ENCODE measurements at places on chromosomes 3 and 15.

DNA sequence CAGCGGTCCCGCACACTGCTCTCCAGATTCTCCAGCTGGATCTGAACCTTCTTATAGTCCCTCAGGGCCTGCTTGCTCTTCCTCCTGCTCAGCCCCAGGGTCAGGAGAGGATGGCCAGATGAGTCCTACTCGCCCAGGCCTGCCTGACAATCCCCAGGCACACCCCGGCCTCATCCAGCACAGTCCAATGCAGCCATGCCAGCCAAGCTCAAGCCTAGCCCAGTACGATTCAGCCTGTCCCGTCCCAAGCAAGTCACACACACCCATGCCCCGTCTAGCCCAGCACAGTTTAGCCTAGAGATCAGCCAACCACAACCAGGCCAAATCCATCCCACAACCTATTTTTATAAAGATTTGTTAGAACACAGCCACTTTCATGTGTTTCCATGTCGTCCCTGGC, 16.8 kb downstream of the PLXNB1 start:
- no peak for DNase-seq

DNA sequence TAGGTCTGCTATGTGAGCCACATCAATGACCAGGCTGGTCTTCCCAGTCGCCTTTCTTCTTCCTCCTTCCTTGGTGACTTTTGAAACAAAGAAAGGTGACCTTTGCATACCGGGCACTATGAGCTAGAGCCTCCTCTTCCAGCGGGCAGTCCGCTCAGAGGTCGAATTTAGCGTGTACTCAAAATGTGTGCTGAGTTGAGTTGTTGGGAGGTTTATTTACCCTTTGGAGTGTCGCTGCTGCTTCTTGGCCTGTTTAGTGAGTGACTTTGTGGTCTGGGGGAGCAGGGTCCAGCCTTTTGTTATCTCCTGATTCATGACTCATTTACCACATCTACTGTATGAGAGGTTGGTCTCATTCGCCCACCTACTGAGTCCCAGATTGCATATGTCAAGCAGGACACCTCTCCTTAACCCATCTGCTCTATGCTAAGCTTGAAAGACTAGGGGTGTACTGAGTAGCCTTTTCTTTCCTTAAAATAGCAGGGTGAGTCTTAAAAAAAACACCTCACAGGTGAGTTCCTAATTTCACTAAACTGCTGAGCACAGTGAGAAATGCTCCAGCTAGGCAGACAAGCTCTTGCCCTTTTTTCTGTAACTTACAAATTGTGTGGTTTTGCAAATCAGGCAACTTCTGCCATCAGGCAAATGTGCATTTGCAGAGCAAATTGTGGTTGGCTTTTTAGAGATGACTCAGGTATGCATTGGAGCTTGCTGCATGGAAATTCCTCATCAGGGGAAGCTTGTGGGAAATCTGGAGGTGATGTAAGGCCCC, 3.2 kb upstream of the SIAH2 start:
- no peak for DNase-seq

DNA sequence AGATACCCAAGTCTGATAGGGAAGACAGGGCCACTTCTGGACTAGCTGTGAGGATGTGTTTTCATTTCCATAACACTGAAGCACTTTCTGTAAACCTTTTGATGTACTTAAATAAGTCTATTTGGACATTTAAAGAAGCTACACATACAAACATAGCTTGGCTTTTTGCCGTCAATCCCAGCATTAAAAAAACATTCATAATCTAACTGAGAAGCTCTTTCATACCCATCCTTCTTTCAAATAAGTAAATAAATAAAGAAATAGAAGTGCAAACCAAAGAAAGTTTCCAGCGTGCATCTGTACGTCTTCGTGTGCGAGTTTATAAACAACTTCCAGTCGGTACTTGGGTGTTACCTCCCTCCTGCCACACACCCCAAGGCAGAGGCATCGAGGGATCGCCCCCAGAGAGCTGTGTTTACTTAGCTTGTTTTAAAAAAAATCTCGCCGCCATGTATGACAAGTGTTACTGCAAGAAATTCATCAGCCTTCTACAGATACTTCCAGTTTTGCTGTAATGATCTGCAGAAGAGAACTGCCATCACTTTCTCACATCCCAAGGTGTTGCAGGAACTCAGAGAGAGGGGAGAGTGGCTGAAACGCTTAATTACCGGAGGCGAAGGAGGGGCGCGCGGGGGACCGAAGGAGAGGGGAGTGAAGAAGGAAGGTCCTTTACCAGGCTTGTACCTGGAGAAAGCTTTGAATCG, 9.0 kb upstream of the MEIS2 start:
- no peak for DNase-seq

GRCh38 chr3:193560870-193561269, 6.2 kb upstream of the ATP13A4 start:
- peak; percentile 56 for DNase-seq

- no peak for DNase-seq
Measured at GRCh38 chr3:98259707-98260106, 4.3 kb upstream of the OR5H6 start.

DNA sequence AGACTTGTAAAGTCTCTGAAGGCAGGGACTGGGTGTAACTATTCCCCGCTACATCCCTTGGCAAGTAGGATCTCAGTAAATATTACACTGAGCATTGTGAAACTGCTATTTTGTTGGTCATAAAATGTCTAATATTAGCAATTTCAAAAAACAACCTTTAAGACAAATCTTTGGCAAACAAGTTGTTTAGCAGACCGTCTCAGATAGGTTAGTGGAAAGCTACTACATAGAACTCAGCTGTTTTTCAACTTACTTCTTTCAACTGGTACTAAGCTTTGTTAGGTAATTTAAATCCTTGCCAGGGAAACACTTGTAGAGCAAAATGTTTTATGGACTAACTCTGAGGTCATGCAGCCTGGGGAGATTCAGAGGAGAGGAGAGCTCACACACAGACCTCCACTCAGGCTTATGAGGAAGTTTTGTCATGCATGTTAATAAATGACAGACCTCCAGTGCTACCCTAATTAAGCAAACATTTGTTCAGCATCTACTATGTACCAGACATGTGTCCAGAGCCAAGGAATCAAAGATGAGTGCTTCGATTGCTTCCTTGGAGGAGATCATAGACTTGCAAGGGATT, 61.6 kb upstream of the STAC start:
- DNase-seq, result no peak

DNA sequence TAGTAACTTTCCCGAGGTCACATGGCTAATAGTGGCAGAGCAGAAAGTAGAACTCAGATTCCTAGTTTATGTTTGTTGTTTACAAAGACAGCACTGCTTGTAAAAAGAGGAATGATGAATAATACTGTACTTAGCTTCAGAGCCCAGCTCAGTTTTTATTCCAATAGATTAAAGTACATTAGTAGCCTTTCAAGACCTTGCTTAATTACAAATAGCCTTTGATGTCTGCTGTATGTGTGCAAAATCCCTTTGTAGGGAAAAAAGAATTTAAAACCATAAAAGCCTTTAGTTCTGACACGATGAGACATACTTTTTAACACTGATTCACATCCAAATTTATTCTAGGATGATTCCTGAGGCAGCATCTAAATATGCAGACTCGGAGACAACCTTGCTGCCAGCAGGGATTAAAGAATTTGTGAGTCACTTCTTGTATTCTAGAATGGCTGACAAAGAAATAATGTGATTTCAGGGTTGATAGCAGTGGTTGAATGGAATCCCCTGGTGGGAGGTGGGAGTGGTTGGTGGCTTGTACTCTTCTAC, 324.2 kb upstream of the TGFBR2 start:
- no peak for DNase-seq

DNA sequence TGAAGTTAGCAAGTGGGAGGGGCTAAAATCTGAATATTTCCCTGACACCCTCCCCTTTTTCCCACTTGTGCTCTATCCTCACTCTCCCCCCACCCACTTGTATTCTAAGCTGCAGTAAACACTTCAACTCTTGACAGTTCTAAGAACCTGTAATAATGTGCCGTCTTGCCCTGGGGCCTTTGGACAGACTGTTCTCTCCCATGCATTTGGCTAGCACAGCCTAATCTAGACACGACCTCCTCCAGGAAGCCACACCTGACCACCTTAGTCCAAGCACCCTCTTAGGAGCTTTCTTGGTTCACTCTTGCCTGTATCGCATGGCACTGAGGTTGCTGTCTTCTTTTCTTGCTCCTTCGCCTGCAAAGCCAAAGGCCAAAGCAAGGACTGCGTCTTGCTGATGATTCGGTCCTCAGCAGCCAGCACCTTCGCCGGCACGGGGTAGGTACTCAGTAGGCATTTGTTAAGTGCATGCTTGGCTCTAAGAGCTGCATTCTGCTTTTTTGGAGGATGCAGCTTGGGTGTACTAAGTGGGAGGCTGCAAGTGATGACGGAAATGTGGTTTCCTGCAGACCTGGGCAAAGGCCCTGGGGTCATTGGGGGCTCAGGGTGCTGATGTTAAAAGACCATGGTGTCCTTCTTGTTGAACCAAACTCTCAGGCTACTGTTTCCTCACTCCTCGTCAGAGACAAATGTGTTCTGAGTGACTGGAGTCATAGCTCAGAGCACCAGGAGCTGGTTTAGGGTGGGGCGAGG, 2.0 kb upstream of the ZNF710 start:
- no peak for DNase-seq

DNA sequence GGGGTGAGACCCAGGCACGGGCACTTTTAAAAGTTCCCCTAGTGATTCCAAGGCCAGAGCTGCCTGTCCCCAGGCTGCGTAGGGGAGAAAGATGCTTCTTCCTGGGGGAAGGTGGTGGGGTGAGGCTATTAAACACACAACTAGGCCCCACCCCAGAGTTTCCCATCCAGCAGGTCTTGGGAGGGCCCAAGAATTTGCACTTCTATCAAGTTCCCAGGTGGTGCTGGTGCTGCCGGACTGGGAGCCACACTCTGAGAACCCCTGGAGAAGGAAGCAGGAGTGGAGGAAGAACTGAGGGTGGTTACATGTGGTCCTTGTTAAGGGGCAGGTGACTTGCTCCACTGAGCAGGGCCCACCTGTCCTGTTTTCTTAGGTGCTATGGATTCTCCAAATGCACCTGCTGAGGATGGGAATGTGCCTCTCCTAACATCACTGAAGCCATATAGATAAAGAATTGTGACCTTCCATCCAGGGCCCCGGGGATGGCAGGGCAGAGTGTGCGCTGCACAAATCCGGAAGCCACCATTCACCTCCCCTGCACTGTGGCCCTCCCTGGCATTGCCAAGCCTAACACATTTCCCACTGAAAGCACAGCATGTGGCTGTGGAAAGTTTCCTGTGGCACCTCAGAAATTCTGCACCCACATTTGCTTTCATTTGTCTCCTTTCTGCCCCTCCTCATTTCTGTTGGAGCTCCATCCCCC, 111.5 kb upstream of the MEF2A start:
- DNase-seq, result no peak

DNA sequence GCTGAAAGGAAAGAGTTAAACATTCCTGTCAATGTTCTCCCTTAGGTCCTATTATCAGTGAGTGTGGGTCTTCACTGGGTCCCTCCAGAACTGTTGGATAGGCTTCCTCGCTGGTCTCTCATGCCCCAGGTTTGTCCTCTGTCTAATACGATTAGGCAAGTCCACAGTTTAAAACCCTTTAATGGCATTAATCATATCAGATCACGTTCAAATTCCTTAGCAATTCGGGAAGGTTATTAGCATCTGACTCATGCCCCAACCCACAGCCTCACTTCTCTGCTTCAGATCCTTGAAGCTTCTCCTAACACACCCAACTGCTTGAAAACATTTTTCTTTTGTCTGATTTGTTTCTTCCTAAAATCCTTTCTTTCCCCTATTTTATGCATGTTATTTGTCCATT, 224.3 kb upstream of the ATP10A start:
- DNase-seq, result no peak

DNA sequence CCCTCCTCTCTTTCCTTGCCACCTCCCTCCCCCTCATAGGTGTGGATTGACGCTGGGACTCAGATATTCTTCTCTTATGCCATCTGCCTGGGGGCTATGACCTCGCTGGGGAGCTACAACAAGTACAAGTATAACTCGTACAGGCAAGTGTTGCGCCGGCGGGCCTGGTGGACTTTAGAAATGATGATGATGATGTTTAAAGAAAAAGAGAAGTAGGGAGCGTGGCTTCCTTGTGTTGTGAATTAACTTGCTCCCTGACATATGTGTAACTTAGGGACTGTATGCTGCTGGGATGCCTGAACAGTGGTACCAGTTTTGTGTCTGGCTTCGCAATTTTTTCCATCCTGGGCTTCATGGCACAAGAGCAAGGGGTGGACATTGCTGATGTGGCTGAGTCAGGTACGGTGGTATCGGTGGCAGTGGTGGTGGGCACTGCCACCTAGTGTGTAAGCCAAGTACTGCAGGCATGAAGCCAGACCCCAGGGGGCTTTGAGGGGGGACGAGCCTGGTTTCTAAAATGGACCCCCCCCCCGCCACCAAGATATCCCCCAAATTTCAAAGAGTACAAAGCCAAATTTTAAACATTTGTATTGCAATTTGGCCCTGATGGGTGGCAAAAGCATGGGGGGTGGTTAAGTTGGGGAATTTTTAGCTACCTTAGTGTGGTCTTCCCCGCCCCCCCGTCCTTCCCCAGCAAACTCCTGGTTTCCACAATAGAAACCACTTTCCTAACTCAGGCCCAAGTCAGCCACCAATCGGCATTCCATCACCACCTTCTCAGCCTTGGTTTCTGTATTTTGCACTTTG, 65.6 kb downstream of the SLC6A6 start:
- peak; percentile 25 for DNase-seq

- no peak for DNase-seq
Measured at GRCh38 chr3:30467596-30468238, 138.7 kb upstream of the TGFBR2 start.

DNA sequence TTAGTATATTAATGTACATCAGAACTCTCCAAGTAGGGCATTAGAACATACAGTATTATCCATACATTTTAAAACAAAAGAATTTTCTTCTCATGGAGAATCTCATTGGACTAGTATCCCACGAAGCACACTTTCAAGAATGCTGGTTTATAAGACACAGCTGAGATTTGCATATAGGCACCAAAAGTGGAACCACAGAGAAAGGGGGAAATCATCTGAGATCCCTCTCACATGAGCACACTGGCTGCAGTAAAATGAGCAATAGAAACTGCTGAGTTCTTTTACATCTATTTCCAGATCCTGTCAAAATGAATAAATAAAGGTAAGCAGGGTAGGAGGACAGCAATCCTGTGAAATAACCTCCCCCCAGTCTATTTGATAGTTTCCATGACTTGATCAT, 665.3 kb downstream of the FHIT start:
- no peak for DNase-seq

GRCh38 chr3:110234831-110235230, 836.8 kb upstream of the NECTIN3 start:
- DNase-seq, result no peak

GRCh38 chr3:100141586-100141985, 27.3 kb upstream of the FILIP1L start:
- DNase-seq, result no peak

- no peak for DNase-seq
Measured at GRCh38 chr15:89174476-89174875, 46.9 kb downstream of the RLBP1 start.

GRCh38 chr3:29333576-29333975, 52.7 kb downstream of the RBMS3 start:
- DNase-seq, result no peak

GRCh38 chr3:207973-208372, 11.4 kb downstream of the CHL1 start:
- DNase-seq, result no peak

- no peak for DNase-seq
Measured at GRCh38 chr3:26840272-26840870, 217.8 kb downstream of the LRRC3B start.
